GM12878 (cell line): ENCODE measurements at places on chromosomes 3 and 15.

- DNase-seq: no peak
- no peak overlapping the region for H3K27ac ChIP-seq
- peaks cover 22% of the 10 kb centered on the region for H3K4me1 ChIP-seq
- H3K4me3 ChIP-seq: no peak overlapping the region
- 0 out of 2 replicates have a peak, but pooled peaks cover 2% of the 10 kb centered on the region for H3K36me3 ChIP-seq
Observed at GRCh38 chr15:64001148-64001547, 45.1 kb downstream of the DAPK2 start.

- H3K4me3 ChIP-seq: no peak overlapping the region
- peaks cover 2% of the 10 kb centered on the region; the same call in 1 of the 2 replicates for H3K27me3 ChIP-seq
Observed at GRCh38 chr3:3071136-3071535, 39.0 kb downstream of the IL5RA start.

DNA sequence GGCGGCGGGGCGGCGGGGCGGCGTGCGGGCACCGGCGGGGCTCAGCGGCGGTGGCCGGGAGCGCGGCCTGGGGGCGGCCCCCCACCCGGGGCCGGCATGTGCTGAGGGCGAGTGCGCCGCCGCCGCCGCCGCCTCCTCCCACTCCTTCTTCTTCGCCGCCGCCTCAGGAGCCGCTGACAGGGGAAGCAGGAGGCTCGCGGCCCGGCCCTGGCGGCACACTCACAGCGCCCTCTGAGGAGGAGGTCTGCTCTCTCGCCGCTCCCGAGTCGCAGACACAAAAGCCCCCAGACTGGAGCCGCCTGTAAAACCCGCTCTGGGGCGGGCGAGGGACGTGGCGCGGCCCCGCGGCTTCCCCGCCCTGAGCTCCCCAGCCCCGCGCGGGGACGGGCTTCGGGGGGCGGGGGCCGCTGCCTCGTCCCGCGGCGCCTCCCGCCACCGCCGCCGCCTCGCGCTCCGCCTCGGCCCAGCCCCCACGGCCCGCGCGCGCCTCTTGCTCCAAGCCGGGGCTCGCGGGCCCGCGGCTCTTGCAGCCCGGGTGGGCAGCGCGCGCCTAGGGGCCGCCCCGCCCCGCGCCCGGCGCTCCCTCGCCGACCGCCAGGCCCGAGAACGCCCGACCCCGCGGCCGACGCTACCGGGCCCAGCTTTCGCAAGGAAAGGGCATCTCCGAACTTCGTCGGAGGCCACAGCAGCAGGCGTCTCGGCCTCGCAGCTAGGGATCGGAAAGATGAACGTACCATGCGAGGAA, at the start of gene PYGO1:
Gene PYGO1, minus strand, starts transcription at position 276 of the 745 bp plus-strand sequence. CDS start 462 bp downstream, outside the sequence.
- no peaks in the 10 kb centered on the region for H3K4me1 ChIP-seq
- no peak within 1 kb of the TSS for H3K4me3 ChIP-seq
- H3K27me3 ChIP-seq: peaks cover 26% of the 10 kb centered on the region
- no peak within 1 kb of the TSS for H3K27ac ChIP-seq

- DNase-seq: no peak
- H3K4me1 ChIP-seq: peaks cover 24% of the 10 kb centered on the region
- no peaks in the 10 kb centered on the region for H3K36me3 ChIP-seq
- no peaks in the 10 kb centered on the region for H3K27me3 ChIP-seq
- H3K4me3 ChIP-seq: no peak overlapping the region
Observed at GRCh38 chr3:106182950-106183511, 314.2 kb upstream of the CBLB start.

- H3K27ac ChIP-seq: no peak overlapping the region
- no peaks in the 10 kb centered on the region for H3K36me3 ChIP-seq
- no peaks in the 10 kb centered on the region for H3K27me3 ChIP-seq
Observed at GRCh38 chr15:53384417-53384816, 375.0 kb downstream of the WDR72 start.
